Pancreas (tissue), 10 donors: ENCODE measurements at places on chromosomes 5 and 9. TPM values are rescaled to one million over a fixed set of nuclear protein-coding genes. Genes with fewer than 3 reads are reported as not detected.

GRCh38 chr5:75018805-75019587 is 33.4 kb downstream of the GCNT4 start:
- H3K4me3 ChIP-seq: no peak overlapping the region
- peaks cover 17% of the 10 kb centered on the region for H3K4me1 ChIP-seq
- no peaks in the 10 kb centered on the region for H3K36me3 ChIP-seq
- DNase-seq: no peak
- no peak overlapping the region for H3K27ac ChIP-seq
- H3K27me3 ChIP-seq: no peaks in the 10 kb centered on the region

KIF4B gene
- not detected for total RNA-seq

DNA sequence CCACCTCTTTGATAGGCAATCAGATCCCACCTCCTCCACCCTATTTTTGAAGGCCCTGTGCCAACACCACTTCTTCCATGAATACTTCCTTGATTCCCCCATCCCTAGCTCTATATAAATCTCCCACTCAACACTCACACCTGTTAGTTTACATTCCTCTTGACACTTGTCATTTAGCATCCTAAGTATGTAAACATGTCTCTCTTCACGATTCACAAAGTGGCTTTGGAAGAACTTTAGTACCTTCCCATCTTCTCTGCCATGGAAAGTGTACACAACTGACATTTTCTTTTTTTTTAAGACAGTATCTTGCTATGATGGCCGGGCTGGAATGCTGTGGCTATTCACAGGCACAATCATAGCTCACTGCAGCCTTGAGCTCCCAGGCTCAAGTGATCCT is 1.5 kb upstream of the FXN start:
- no peaks in the 10 kb centered on the region for H3K36me3 ChIP-seq
- H3K4me1 ChIP-seq: no peaks in the 10 kb centered on the region
- H3K27me3 ChIP-seq: no peaks in the 10 kb centered on the region
- H3K4me3 ChIP-seq: no peak overlapping the region

- no peak for DNase-seq
- H3K36me3 ChIP-seq: no peaks in the 10 kb centered on the region
- no peak overlapping the region for H3K4me3 ChIP-seq
- no peaks in the 10 kb centered on the region for H3K27me3 ChIP-seq
- no peaks in the 10 kb centered on the region for H3K4me1 ChIP-seq
- no peak overlapping the region for H3K27ac ChIP-seq
Observed at GRCh38 chr5:173733831-173734501, 117.5 kb upstream of the BOD1 start.

IL3 gene
- not detected for total RNA-seq

ZNF354C gene
- 2.1 TPM for total RNA-seq

SLC6A18 gene
- total RNA-seq: not detected

GRCh38 chr9:4353236-4353635 is 53.4 kb upstream of the GLIS3 start:
- H3K27me3 ChIP-seq: no peaks in the 10 kb centered on the region
- no peaks in the 10 kb centered on the region for H3K36me3 ChIP-seq
- no peak overlapping the region for H3K4me3 ChIP-seq
- no peak overlapping the region for H3K27ac ChIP-seq

- H3K4me1 ChIP-seq: no peaks in the 10 kb centered on the region
- no peak for DNase-seq
- no peaks in the 10 kb centered on the region for H3K27me3 ChIP-seq
- H3K4me3 ChIP-seq: no peak overlapping the region
- no peaks in the 10 kb centered on the region for H3K36me3 ChIP-seq
Observed at GRCh38 chr9:16925426-16925825, 55.0 kb upstream of the BNC2 start.

GRCh38 chr9:16705111-16705604 is 165.3 kb downstream of the BNC2 start:
- peak overlapping the region; percentile 51 for H3K27ac ChIP-seq
- H3K4me1 ChIP-seq: no peaks in the 10 kb centered on the region
- H3K27me3 ChIP-seq: no peaks in the 10 kb centered on the region
- DNase-seq: peak; percentile 46
- no peaks in the 10 kb centered on the region for H3K36me3 ChIP-seq

ADAMTSL1 gene
- total RNA-seq: 2.1 TPM

- no peak overlapping the region for H3K27ac ChIP-seq
- H3K4me3 ChIP-seq: no peak overlapping the region
- no peak for DNase-seq
- no peaks in the 10 kb centered on the region for H3K4me1 ChIP-seq
- H3K27me3 ChIP-seq: no peaks in the 10 kb centered on the region
- H3K36me3 ChIP-seq: no peaks in the 10 kb centered on the region
Observed at GRCh38 chr5:73853091-73853490, 227.1 kb downstream of the ARHGEF28 start.

SPAAR gene
- total RNA-seq: 0.44 TPM

DNA sequence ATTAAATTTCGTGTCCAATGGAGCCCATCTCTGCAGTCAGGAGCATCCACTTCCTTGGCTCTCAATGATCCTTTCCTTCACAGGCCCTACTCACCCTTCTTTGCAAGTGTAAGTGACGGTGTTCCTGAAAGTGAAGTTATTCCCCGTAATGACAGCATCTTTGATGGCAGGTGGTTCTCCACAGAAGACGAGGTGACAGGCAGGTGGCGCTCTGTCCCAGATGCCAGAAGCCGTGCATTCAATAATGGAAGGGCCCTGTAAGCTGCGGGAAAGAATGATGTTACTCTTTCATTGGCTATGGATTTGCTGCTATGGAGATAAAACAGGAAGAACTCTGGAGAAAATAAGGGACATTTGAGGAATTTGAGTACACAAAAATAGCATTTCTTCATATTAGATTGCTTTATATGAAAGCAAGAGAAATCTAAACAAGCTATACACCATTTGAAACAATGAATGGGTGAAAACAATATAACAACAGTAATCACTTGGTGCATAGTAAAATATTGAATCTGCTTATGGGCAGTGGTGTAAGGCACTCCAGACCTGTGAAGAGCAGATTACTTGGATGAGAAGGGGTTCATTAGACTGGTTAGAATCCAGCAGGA is 89.9 kb upstream of the TXNDC8 start:
- no peaks in the 10 kb centered on the region for H3K27me3 ChIP-seq
- DNase-seq: peak; percentile 17
- no peaks in the 10 kb centered on the region for H3K4me1 ChIP-seq
- H3K36me3 ChIP-seq: no peaks in the 10 kb centered on the region
- H3K27ac ChIP-seq: no peak overlapping the region
- no peak overlapping the region for H3K4me3 ChIP-seq

GRCh38 chr9:14080959-14081542 is 232.9 kb downstream of the NFIB start:
- no peak overlapping the region for H3K27ac ChIP-seq
- no peaks in the 10 kb centered on the region for H3K36me3 ChIP-seq
- H3K4me1 ChIP-seq: no peaks in the 10 kb centered on the region
- no peak overlapping the region for H3K4me3 ChIP-seq
- no peaks in the 10 kb centered on the region for H3K27me3 ChIP-seq

- no peak overlapping the region for H3K4me3 ChIP-seq
- no peaks in the 10 kb centered on the region for H3K27me3 ChIP-seq
- H3K4me1 ChIP-seq: no peaks in the 10 kb centered on the region
Observed at GRCh38 chr5:143427122-143427735, 23.7 kb upstream of the NR3C1 start.

GRCh38 chr9:22645893-22646292 is 199.3 kb downstream of the DMRTA1 start:
- no peak for DNase-seq
- H3K36me3 ChIP-seq: no peaks in the 10 kb centered on the region

MCC gene
- total RNA-seq: 4.4 TPM

GRCh38 chr9:13111778-13112177 is 167.7 kb downstream of the MPDZ start:
- no peaks in the 10 kb centered on the region for H3K27me3 ChIP-seq
- H3K4me1 ChIP-seq: no peaks in the 10 kb centered on the region
- H3K4me3 ChIP-seq: no peak overlapping the region
- DNase-seq: no peak

- no peak overlapping the region for H3K27ac ChIP-seq
- DNase-seq: no peak
- no peaks in the 10 kb centered on the region for H3K36me3 ChIP-seq
- H3K4me3 ChIP-seq: no peak overlapping the region
Observed at GRCh38 chr5:172636279-172637050, 4.6 kb upstream of the NEURL1B start.

- no peak overlapping the region for H3K27ac ChIP-seq
- H3K4me3 ChIP-seq: no peak overlapping the region
Observed at GRCh38 chr5:87404359-87404758, 8.4 kb downstream of the CCNH start.

MARCHF6 gene
- 72.4 TPM for total RNA-seq

DNA sequence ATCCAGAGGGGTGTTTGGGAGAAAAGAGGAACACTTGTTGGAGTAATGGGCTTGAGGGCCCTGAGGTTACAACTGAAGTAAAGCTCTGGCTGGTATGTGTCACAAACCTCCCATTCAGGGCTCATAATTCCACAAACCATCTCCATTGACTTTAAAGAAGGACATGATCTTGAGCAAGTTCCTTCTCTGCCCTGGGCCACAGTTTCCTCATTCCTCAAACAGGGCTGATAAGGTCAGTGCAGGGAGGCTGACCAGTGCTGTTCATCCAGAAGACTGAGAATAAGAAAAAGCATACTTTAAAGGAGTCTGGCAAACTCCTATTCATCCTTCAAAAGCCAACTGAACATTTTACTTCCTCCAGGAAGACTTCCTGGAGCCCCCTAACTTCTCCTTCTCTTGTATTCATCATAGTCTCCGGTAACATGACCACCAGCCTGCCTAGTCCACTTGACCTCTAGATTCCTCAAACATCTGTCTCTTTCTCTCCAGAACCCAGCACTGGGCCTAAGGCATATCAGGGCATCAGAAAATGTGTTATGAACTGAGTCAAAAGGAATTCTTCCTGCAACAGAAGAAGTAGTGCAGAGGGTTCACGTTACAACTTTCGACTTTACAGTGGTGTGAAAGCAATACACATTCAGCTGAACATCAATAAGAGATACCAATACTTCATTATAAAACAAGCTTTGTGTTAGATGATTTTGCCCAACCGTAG is 20.7 kb upstream of the PTPN3 start:
- peaks cover 14% of the 10 kb centered on the region for H3K4me1 ChIP-seq
- no peaks in the 10 kb centered on the region for H3K36me3 ChIP-seq
- no peaks in the 10 kb centered on the region for H3K27me3 ChIP-seq
- no peak for DNase-seq
- no peak overlapping the region for H3K4me3 ChIP-seq

DNA sequence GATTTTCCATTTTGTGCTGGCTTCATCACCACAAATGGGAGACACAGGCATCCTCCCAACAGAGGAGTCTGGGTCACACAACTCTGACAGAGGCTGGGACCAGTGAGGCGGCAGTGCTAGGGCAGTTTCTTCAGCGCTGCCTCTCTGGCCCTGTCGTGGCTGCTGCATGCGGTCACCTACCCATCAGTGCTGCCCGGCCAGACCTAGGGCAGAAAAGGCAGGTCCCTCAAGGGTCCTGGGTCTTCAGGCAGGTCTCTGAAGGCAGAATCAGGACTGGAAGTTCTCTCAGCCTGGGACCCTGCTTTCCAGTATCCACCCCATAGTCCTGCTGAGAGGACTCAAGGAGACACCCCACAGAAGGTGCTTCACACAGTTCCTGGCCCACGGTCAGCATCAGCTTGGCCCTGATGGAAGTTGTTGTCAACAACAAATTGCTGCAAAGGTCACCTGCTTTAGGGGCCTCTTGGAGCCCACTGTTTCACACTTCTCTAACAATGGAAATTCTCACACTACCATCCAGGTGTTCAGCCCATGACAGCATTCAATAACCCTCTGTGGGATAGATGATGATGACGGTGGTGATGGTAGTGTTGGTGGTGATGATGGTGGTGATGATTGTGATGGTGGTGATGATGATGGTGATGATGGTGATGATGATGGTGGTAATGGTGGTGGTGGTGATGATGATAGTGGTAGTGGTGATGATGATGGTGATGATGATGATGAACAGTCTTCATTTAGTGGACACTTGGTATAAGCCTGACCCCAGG is 146.4 kb upstream of the PPP1R26 start:
- H3K4me1 ChIP-seq: no peaks in the 10 kb centered on the region
- no peak overlapping the region for H3K4me3 ChIP-seq
- H3K27me3 ChIP-seq: no peaks in the 10 kb centered on the region
- H3K27ac ChIP-seq: no peak overlapping the region

- H3K36me3 ChIP-seq: no peaks in the 10 kb centered on the region
- H3K4me1 ChIP-seq: no peaks in the 10 kb centered on the region
- no peak for DNase-seq
- H3K4me3 ChIP-seq: no peak overlapping the region
- no peaks in the 10 kb centered on the region for H3K27me3 ChIP-seq
- H3K27ac ChIP-seq: no peak overlapping the region
Observed at GRCh38 chr5:156043351-156043750, 283.6 kb upstream of the SGCD start.

- no peak overlapping the region for H3K4me3 ChIP-seq
- H3K36me3 ChIP-seq: no peaks in the 10 kb centered on the region
- DNase-seq: no peak
Observed at GRCh38 chr9:8241201-8241600, 441.6 kb upstream of the DMAC1 start.

- H3K27me3 ChIP-seq: no peaks in the 10 kb centered on the region
- H3K4me3 ChIP-seq: no peak overlapping the region
- no peaks in the 10 kb centered on the region for H3K4me1 ChIP-seq
- H3K27ac ChIP-seq: no peak overlapping the region
- no peak for DNase-seq
Observed at GRCh38 chr5:155833287-155833686, 493.7 kb upstream of the SGCD start.

NCS1 gene
- total RNA-seq: 3.0 TPM

- no peak overlapping the region for H3K27ac ChIP-seq
- H3K4me3 ChIP-seq: no peak overlapping the region
- DNase-seq: no peak
- no peaks in the 10 kb centered on the region for H3K4me1 ChIP-seq
- no peaks in the 10 kb centered on the region for H3K27me3 ChIP-seq
Observed at GRCh38 chr5:34743878-34744277, 87.8 kb downstream of the RAI14 start.

GRCh38 chr5:60943624-60944023 is 1.2 kb downstream of the ERCC8 start:
- H3K4me3 ChIP-seq: no peak overlapping the region
- H3K36me3 ChIP-seq: no peaks in the 10 kb centered on the region
- H3K27me3 ChIP-seq: no peaks in the 10 kb centered on the region
- no peak overlapping the region for H3K27ac ChIP-seq
- DNase-seq: no peak
- H3K4me1 ChIP-seq: no peaks in the 10 kb centered on the region
